ENCODE measurements at places on chromosomes 5 and 9.

- peak; percentile 67 for DNase-seq
Observed at GRCh38 chr5:68252673-68253623, 37.4 kb downstream of the PIK3R1 start.

GRCh38 chr5:83340511-83340918, 131.0 kb upstream of the VCAN start:
- no peak for DNase-seq

DNA sequence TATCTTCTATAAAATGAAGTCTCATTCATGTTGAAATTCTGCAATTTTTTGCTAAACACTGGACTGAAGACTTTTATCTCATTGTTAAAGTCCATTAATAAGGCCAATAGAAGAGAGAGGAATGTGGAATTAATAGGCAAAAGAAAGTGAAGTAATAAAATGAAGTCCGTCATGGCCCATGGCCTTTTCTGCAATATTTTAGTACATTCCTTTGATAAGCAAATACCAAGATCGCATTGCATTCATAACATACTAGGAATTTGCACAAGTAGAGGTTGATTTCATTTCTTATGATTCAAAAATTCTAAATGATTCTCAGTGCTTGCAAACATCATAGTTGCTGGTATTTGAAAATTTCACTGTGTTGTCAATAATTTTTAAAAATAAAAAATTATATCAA, 664.0 kb downstream of the NR2F1-AS1 start:
- no peak for DNase-seq

GRCh38 chr5:177368869-177369644, 11.3 kb downstream of the RGS14 start:
- peak; percentile 47 for DNase-seq

DNA sequence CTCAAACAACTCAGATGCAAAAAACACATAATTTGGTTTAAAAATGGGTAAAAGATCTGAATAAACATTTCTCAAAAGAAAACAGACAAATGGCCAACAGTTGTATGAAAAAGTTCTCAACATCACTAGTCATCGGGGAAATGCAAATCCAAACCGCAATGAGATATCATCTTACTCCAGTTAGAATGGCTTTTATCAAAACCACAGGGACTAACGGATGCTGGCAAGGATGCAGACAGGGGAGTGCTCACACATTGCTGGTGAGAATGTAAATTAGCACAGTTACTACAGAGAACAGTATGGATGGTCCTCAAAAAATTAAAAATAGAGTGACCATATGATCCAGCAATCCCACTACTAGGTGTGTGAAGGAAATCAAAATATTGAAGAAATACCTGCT, 589.1 kb upstream of the ADAMTS16 start:
- DNase-seq = no peak

DNA sequence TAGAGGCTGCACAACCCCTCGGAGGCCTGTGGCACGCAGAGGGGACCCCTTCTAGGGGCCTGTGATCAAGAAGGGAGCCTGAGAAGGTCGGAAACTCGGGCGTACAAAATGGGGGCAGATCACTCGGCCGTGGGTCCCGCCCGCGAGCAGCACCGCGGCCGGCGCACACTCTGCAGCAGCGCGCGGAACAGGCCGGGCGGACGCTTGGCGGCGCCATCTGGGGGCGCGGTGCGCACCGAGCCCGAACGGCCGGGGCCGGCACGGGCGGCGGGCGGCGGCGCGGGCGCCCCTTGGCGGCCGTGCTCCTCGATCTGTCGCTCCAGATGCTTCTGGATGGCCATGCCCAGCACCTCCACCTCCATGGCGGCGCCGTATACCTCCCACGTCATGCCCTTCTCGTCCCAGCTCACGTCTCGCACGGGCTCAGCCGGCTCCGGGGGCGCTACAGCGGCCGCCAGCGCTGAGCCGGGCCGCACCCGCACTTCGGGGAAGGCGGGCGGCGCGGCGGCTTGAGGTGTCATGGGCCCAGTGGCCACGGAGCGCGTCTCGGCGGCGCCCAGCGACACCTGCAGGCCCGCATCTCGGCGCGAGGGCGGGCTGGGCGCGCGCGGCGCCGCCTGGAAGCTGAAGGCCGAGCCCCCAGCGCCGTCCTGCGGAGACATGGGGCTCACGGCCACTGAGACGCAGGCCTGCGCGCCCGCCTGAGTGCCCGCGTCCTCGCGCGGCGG, 13.1 kb downstream of the GPRIN1 start:
- peak; percentile 29 for DNase-seq

GRCh38 chr5:153122403-153122802, 368.1 kb upstream of the GRIA1 start:
- DNase-seq = no peak

GRCh38 chr5:99378443-99378842, 449.6 kb upstream of the CHD1 start:
- no peak for DNase-seq

GRCh38 chr5:154811653-154812465, 38.5 kb downstream of the FAXDC2 start:
- DNase-seq = peak; percentile 59

DNA sequence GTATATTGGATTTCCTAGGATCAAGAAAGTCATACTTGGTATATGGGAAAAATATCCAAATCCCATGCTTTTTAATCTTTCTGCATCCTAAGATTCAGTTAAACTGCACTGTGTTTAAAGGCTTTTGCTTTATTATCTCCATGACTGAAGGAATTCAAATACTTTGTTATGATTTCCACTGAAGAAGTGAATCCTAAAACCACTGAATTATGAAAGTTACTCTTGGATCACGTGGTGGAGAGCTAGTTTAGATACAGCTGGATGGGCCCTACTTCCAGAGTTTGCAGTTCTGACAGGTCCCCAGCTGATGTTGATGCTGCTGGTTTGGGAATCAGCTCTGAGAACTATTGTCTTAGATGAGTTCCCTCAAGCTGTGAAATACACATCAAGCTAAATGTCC, 5.0 kb downstream of the DAB2 start:
- no peak for DNase-seq

- no peak for DNase-seq
Observed at GRCh38 chr5:41681840-41682239, 171.4 kb upstream of the PLCXD3 start.

- no peak for DNase-seq
Observed at GRCh38 chr5:89127191-89127590, 244.2 kb upstream of the MEF2C start.

GRCh38 chr5:103441523-103441922, 121.1 kb downstream of the NUDT12 start:
- no peak for DNase-seq

DNA sequence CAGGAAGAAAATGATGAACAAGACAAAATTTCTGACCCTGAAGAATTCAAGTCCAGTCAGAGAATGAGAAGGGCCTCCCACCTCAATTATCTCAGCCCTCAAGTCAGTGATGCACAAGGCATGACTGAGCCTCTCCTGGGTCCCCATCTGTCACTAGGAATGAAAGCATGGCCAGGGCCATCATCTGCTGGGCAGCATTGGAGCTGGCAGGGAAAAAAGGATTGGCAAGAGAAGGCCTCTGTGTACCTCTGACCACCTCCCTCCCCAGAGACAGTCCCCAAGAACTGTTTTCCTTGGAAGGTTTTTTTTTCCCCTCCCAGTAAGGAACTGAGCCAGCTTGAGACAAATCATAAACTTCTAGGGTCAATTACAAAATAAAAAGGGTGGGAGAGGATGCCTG, 76.7 kb downstream of the KLHL3 start:
- no peak for DNase-seq

GRCh38 chr5:157541447-157542118, 34.0 kb downstream of the ADAM19 start:
- DNase-seq = no peak

- no peak for DNase-seq
Observed at GRCh38 chr9:19397845-19398244, 11.0 kb upstream of the ACER2 start.

DNA sequence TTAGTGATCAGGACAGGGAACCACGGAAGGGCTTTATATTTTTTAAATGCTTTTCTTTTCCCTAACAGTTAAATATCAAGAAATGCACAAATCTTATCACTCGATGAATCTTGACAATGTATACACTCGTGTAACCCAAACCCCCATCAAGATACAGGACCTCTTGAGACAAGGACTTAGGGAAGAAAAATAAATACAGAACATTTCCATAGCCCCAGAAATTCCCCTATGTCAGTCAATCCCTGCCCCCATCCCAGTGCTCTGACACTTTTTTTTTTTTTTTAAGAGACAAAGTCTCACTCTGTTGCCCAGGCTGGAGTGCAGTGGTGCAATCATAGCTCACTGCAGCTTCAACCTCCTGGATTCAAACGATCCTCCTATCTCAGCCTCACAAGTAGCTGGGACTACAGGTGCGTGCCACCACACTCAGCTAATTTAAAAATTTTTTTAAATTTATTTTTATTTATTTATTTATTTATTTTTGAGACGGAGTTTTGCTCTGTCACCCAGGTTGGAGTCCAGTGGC, 2.7 kb downstream of the SPINK4 start:
- no peak for DNase-seq

DNA sequence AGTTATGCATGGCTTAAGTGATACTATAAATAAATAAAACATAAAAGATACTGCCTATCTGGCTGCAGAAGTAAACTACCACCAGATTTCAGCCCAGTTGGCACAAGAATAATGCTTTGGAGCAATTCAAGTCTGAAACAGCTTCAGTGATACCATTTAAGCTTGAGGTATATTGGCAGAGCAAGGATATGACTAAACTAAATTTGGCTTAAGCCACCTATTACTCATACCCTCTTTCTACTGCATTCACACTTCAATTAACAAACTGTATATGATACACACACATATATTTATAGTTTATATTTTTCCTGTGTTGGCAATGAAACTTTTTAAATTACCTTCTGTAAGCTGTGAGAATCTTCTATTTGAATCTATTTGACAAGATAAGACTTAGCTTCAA, 431.9 kb downstream of the ANXA1 start:
- DNase-seq = no peak

GRCh38 chr5:11214864-11215644, 454.0 kb upstream of the DAP start:
- DNase-seq = no peak

GRCh38 chr9:103537426-103537825, 542.3 kb downstream of the CYLC2 start:
- no peak for DNase-seq

DNA sequence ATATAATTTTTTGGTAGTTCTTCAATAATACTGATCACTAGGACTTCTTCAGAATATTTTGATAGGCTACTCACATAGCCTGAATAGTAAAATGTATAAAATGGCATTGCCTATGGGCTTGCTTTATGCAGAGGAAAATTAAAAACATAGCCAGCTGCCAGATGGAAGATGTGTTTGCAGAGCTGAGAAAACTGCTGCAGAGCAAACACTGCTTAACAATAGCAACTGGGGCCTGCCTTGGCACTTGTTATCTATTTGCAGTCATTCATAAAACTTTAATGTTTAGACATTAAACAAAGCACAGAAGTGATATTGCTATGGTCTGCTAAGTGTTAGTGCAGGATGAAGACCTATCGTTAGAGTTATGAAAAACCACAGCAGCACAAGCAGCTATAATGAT, 151.5 kb upstream of the SMC2 start:
- no peak for DNase-seq

DNA sequence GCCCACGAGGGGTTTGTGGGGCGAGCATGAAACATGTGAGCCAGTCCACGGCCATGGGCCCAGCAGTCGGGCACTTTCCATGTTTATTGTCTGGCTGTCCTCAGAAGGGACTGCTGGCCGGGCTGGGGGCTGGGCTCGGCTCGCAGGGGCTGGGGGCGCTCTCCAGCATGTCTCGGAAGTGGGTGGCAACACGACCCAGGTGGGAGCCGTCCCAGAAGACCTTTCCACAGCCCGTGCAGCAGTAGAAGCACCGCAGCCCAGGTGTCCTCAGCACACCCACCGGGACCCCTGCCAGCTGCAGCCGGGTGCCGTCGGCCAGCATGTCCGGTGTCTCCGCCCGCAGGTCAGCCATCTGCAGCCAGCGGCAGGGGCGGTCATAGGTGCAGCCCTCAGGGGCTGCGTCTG, 4.8 kb upstream of the NRARP start:
- DNase-seq = peak; percentile 75

- no peak for DNase-seq
Observed at GRCh38 chr9:97124256-97124655, 85.3 kb upstream of the CTSV start.

GRCh38 chr5:171524466-171524865, 105.0 kb downstream of the FGF18 start:
- no peak for DNase-seq

DNA sequence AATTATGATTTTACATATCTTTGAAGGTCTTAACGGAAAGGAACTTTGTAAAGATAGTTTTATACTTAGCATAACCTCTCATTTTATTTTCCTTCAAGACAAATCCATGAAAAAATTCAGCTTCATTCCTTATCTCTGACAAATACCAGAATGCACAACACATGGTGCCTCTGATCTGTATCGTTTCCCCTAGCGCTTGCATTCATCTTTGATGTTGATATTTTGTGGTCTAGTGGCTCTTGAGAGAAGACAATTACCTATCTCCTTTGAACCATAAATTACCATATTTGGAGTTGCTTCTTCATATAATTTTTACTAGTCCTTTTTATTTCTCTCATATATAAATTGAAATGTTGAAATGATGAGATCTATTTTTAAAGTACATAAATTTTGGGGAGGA, 551.3 kb downstream of the PDE4D start:
- no peak for DNase-seq

- no peak for DNase-seq
Observed at GRCh38 chr5:152177626-152178349, 227.3 kb downstream of the NMUR2 start.

GRCh38 chr5:181133610-181134231, 2.8 kb upstream of the OR2V1 start:
- DNase-seq = no peak
